ENCODE measurements at places on chromosomes 4 and X.
A peak's percentile ranks its signal among the peaks of the same experiment; 100 is the strongest.

- no peak for DNase-seq
These were observed 10.4 kb downstream of the CXCL8 start for GRCh38 chr4:73750730-73751129.

DNA sequence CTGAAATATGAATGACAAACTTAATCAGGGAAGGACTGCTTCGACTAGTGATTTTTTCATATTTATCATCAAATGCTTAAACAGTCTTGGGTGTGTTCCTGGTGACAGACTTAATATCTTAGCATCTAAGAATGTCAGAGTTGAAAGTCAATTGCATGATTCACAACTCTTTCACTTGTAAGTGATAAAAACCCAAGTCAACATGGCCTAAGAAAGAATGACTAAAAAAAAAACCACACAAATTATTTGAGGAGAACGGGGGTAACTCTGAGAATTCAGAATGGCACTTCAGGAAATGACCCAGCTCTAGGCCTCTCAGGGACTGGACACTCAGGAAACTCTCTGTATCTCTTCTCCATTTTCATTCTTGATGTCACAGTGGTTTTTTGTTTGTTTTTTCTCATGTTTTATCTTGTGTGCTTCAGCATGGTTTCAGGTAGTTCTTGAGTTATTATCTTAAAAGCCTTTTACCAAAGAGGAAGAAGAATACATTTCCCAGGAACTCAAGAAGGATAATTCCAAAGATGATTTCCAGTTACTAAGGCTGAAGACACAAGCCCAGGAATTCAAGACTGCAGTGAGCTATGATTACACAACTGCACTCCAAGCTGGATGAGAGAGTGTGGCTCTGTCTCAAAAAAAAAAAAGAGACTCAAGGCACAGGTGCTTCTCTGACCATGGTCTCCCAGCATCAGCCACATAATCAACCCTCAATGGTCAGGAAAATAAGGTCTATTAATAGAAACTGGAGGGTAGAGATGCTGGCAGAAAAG, 1697.8 kb upstream of the IGFBP7 start:
- DNase-seq = no peak

GRCh38 chr4:22099896-22100295, 151.3 kb upstream of the KCNIP4 start:
- no peak for DNase-seq

- peak; percentile 31 for DNase-seq
These were observed 702 bp upstream of the CDKN2AIP start for GRCh38 chr4:183443655-183444213.

- DNase-seq = no peak
These were observed 187.3 kb upstream of the FAM241A start for GRCh38 chr4:111957997-111958396.

Data from fibroblast of skin of left biceps (primary cell).